ENCODE measurements at places on chromosomes 3 and 15.
A peak's percentile ranks its signal among the peaks of the same experiment; 100 is the strongest.

GRCh38 chr15:70035051-70035718 lies 62.5 kb downstream of the TLE3 start:
- DNase-seq, result no peak

- DNase-seq, result peak; percentile 80
These were observed 72.9 kb upstream of the ATP2C1 start for GRCh38 chr3:130820976-130821375.

- no peak for DNase-seq
These were observed 211.3 kb downstream of the TIGIT start for GRCh38 chr3:114504941-114505628.

DNA sequence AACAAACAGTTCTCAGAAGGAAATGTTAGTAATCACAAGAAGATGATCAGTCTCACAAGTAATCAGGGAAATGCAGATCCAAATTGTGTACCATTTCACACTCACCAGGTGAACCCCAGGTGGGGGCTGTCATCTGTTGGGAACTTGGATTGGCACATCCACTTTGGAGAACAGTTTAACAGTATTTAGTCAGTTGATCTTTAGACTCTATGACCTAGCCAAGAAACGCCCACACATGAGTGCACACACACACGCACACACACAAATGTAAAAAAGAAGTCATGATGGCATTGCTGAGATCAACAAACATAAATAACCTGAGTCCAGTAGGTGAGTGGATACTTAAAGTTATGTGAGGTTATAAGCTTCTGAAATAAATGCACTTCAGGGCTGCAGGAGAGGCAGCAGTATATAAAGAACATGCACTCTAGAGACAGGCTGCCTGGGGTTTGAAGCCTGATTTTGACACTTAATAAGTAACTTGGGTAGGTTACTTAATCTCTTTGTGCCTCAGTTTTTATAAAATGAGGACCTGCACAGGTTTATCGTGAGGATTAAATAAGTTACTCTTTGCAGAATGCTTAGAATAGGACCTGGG lies 17.7 kb downstream of the ACVR2B start:
- DNase-seq, result no peak

DNA sequence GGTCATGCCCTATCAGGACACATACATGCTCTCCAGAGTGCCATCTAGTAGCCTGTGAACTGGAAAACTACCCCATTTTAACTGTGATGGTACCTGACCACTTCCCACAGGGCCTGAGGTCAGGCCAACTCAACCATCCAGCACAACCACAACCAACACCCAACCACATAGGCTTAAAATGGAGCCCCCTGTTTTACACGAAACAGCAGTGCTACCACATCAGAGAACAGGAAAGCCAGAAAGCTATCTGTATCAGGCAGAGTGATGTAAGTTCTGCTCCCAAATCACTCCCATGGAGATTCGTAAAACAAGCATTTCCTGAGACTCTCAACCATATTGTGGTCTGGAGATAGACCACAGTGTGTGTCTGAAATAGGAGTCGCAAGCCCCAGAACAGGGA lies 1017.3 kb upstream of the EPHA6 start:
- peak; percentile 12 for DNase-seq

DNA sequence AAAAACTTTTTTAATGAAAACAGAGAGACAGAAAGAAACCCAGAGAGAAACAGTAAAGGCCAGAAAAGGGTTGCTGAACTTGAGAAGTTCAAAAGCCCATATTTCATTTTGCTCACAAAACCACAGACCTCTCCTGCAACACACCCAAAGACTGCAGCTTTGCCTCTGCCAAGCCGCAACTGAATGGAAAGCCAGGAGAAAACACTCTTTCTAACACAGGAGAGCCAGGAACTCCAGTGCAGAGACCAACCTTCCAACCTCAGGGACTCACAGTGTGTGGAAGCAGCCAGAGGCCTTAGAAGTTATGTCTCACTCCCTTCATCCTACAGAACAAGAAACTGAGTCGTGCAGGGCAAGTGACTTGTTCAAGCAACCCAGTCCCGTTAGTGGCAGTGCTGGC lies 163.1 kb upstream of the HES1 start:
- DNase-seq, result no peak

DNA sequence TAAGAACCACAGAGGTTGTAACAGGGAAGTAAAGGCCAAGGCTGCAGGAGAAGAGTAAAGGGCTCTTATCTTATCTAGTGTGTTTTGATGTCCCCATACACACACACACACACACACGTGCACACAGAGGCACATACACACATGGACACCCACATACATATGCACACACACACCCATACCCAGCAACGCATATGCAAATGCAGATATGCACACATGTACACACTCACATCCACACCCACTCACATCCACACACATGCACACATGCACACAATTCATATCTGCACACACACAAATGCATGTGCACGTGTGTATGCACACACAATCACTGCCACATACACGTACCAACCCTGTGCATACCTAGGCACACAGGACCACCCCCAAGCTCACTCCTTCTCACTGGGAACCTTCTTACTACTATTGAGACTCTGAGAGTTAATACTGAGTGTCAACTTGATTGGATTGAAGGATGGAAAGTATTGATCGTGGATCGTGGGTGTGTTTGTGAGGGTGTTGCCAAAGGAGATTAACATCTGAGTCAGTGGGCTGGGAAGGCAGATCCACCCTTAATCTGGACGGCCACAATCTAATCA lies 99.0 kb upstream of the AKAP13 start:
- no peak for DNase-seq

- no peak for DNase-seq
These were observed 24.0 kb upstream of the AADAC start for GRCh38 chr3:151789853-151790463.

DNA sequence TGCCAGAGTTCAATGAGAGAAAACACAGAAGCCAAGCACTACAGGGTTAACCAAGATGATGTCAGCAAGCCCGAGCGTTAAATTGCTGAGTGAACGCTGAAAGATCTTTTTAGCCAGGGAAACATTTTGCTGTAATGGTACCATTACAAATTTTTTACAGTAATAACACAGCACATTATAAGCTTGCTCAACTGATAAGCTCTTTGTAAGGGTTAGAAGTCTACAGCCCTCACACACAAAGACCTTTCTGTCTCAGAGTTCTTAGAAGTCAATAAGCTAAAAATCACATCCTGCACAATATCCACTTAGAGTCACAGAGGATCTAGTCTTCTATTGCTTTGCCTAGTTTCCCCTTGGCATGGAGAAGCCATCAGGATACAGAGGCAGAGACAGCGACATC lies 29.9 kb downstream of the CHSY1 start:
- DNase-seq, result no peak

DNA sequence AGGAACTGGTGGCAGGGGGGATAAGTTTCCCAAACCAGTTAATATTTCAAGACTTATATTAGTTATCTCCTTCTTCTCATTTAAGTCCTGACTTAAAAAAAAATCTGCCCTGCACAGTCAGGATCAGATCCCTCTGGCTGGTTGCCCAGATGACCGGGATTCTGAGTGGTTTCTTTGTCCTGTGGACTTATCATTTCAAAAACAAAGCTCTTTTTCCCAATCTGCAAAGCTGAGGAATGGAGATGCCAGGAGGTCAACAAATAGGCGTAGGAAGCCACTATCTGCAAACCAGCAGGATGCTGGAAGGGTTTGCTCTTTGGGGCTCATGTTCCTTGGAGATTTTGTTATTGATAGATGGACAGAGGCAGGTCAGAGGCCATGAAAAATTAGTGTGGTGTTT lies 5.8 kb downstream of the C3orf20 start:
- no peak for DNase-seq

DNA sequence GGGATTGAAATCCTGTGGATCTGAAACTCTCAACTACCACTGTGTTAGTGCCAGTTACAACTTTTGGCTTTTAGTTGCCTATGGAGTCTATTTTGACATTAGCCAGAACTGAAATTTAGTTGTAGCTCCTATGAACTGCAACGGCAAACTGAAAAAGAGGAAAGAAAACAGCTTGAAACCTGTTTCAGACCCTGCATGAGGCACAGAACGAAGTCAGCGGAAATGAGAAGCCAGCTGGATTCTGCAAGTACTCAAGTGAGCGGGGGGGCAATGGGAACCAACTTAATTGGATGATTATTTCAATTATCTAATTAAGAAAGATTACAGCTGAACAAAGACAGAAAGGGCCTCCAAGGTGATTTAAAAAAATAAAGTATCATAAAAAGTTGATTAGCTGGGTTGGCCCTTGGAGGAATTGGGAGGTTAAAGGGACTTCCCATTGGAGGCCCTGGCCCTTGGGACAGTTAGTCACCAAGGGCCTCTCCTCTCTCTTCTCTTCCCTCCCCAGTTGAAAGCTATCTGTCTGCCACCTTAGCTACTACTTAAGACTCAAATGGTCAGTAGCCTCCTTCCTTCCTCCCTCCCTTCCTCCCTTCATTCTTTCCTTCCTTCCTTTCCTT lies 352.1 kb downstream of the SHQ1 start:
- DNase-seq, result no peak

DNA sequence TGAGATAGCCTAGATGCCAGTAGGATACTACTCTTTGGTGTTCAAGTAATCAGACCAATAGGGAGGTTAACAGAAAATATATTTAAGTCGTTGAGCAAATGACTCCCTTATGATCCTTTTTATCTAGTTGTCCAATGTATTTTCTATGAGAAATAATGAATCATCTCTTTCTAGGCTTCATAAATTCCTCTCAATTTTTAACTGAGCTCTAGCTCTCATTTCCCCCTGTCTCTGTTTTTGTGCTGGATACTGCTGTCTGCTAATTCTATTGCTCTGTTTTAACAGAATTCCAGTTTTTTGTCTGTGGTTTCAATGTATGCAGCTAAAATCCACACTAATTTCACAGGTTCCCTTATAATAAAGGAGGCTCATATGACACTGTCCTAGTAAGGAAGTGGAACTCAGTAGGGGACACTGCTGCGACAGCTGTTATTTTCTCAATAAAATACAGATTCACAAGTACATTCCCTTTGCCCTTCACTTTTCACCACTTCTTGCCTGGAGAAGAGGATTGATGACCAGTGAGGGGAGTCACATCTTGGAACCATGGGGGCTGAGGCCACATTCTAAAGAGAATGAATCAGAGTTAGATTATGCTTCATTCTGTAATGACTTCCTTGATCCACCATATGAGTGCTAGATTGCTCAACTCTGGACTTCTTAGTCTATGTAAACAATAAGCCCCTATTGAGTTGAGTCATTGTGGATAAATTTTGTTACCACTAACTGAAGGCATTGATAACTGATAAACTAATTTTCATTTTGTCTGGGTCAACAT lies 558.7 kb upstream of the KCNMB2 start:
- DNase-seq, result peak; percentile 90

GRCh38 chr3:63870615-63871005 lies 6.9 kb downstream of the ATXN7 start:
- DNase-seq, result no peak

- DNase-seq, result no peak
These were observed 57.9 kb downstream of the KLF13 start for GRCh38 chr15:31384568-31384967.

DNA sequence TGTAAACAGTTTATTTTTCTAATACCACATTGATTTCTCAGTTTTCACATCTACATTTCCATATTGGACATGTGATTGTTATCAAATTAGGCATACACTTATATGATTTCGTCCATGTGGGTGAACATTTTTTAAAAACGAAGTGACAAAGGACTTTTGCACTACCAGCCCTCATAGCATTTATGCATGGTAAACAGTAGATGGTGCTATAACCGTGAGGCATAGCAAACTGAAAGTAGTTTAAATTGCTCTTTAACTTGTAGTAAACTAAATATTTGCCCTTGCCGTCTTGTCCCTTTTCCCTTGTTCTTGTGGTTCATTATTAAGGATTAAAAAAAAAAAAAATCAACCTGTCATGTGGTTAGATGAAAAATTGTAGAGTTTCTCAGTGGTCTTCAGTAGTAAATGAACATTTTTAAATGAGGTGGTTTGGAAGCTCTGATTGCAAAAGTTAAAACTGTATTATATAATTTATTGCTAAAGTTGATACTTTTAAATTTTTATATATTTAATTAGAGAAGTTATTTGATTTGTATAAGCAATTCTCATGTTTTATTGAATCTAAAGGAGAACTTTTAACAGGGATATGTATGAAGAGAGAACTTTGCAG lies 24.0 kb downstream of the STX19 start:
- no peak for DNase-seq

DNA sequence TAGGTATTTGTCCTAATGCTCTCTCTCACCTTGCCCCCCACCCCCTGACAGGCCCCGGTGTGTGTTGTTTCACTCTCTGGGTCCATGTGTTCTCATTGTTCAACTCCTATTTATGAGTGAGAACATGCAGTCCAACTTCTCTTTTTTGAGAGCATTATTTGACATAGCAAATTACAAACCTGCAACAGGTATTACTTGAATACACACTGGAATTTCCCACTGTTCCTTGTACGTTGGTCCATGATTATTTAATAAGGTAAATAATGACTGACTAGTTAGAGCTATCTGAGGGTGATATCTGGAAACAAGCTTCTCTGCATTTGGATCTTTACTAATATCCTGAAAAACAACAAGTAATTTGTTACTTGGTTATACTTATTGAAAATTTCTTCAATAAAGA lies 24.1 kb downstream of the ICE2 start:
- DNase-seq, result no peak

DNA sequence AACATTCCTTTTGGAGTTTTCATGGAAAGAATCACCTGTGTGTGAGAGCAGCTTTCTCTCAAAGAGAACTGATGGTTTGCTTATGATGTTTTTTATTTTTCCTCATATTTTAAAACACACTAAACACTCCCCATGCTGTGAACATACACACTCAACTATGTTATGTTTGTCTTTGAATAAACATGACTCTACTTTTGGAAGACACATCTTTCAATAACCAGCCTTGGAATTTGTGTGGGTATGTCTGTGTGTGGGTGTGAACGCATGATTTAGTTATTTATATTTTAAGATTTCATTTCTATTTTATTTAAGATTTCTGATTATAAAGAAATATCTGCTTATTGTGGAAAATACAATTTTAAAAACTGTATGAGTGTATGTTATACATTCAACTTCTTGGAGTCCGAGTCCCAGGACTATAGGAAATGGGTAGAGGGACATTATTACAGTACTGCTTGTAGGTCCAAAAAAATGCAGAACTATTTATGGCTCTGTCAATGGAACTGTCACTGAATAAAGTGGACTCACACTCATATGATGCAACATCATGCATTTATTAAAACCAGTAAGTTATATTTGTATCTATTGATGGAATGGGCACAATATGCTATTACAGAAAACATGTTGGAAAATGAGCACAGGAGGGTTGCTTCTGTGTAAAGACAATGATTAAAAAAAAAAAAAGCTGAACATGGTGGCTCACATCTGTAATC lies 43.5 kb downstream of the PDZRN3 start:
- DNase-seq, result no peak

DNA sequence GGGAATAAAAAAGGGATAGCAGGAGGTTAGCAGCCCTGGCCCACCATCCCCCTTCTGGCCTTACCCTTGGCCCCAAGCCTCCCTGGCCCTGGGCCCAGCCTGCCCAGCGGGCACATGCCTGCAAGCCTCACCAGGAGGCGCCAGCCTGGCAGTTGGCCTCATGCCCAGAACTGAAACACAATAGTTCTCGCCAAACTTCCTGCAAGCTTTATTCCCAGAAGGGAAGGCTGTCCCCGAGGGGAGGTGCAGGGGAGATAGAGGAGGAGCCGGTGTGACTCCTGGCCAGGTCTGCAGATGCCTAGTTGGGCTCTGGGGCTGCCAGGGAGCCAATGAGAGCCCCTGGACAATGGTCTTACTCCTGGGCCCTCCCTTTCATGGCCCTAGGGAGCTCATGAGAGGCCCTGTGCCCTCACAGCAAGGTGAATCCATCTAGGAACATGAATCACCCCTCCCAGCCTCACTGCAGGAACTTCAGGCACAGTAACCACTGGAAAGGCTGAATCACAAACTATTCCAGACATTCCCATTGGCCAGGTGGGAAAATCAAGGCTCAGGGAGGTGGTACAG lies 4.0 kb downstream of the CCDC33 start:
- peak; percentile 100 for DNase-seq

- DNase-seq, result no peak
These were observed 1.6 kb downstream of the SKOR1 start for GRCh38 chr15:67826717-67827561.
